ENCODE measurements at places on chromosomes 4 and X.

DNA sequence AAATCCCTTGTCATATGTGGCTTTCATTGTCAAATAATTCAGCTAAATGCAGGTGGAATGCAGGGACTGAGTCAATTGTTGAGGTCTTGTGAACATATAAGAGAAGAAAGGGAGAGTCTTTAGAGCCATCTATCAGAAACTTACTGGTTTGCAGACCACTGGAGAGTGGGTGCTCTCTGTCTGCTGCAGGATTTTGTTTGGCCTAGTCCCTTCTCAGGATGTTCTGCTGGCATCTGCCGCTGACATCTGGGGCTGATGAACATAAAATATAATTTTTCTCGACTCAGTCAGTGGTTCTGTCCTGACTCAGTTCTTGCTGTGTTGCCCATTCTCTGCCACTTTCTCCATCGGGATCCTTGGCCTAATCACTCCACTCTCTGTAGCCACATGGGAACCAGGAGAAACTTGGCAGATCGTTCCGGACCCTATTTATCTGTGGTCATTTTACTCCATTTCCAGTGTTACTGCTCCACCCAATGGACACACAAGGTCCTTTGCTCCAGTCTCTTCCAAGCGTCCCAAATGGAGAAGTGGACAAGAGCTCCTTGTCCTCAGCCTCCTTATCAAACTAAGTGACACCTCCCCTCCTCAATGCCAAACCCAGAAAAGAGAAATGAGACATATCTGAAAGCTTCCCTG is 436.2 kb downstream of the FAT4 start:
- no peak for DNase-seq

DNA sequence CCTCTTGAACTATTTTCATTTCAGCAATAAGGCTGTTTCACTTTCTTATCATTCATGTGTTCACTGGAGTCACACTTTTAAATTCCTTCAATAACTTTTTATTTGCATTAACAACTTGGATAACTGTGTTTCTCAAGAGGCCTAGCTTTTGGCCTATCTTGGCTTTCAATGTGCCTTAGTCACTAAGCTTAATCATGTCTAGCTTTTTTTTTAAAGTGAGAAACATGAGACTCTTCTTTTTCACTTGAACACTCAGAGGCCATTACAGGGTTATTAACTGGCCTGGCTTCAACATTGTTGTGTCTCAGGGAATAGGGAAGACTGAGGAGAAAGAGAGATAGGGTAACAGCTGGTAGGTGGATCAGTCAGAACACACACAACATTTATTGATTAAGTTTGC is 64.0 kb upstream of the VCX2 start:
- DNase-seq: no peak

- no peak for DNase-seq
Measured at GRCh38 chr4:657338-657833, 16.7 kb downstream of the ATP5ME start.

- DNase-seq: no peak
Measured at GRCh38 chr4:170049766-170050165, 23.6 kb upstream of the MFAP3L start.

- DNase-seq: no peak
Measured at GRCh38 chrX:32948130-32948529, 263.2 kb downstream of the DMD start.

- no peak for DNase-seq
Measured at GRCh38 chr4:168139336-168139735, 47.0 kb downstream of the ANXA10 start.

DNA sequence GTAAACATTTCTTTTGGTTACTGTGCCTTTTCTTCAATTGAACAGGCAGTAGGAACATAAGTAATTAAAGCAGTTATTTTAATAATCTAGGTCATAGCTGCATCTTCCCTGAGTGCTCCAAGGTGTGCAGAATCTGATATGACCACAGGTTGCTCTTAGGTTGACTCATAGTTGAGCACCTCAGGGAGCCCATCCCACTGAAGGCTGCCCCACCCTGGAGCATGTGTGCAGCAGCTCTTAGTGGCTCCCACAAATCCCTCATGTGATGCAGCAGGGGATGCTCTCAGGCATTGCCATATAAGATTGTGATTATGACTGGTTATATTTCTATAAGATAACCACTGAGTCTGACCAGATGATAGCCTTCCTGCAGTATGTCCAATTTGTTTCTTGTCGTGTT is 72.3 kb downstream of the ZNF518B start:
- no peak for DNase-seq

- DNase-seq: no peak
Measured at GRCh38 chr4:112770114-112770513, 133.2 kb downstream of the LARP7 start.

DNA sequence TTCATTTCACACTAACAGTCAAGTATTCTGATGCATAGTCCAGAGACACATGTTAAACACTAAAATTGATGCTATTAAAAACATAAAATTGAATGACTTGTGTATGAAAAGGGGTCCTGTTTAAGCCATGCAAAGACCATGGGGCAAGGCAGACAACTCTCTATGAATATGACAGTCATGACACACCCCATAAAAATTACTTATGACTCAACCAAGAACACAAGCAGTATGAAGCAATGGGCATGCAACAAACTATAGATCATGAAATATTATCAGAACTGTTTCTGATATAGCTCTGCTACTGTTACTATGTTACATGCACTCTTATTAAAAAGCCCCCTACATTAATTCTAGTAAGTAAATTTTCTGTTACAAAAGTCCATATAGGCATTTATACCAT is 57.5 kb upstream of the ZCCHC13 start:
- DNase-seq: no peak

- no peak for DNase-seq
Measured at GRCh38 chr4:13891544-13891939, 264.0 kb upstream of the BOD1L1 start.
